ENCODE measurements at places on chromosomes 3 and 15. TPM values are rescaled to one million over a fixed set of nuclear protein-coding genes. Genes with fewer than 3 reads are reported as not detected.

The NAA50 gene
- total RNA-seq = 153 TPM

The LRRC28 gene
- 16.7 TPM for total RNA-seq

GRCh38 chr3:5809586-5810246 lies 622.2 kb downstream of the EDEM1 start:
- no peak for DNase-seq
- H3K4me1 ChIP-seq = no peaks in the 10 kb centered on the region
- H3K27me3 ChIP-seq = no peaks in the 10 kb centered on the region

The LNP1 gene
- total RNA-seq = 2.6 TPM

- H3K27me3 ChIP-seq = no peaks in the 10 kb centered on the region
- H3K4me1 ChIP-seq = peaks cover 53% of the 10 kb centered on the region
- peaks cover 44% of the 10 kb centered on the region for H3K36me3 ChIP-seq
Observed at GRCh38 chr3:14123308-14124222, 1.1 kb downstream of the CHCHD4 start.

DNA sequence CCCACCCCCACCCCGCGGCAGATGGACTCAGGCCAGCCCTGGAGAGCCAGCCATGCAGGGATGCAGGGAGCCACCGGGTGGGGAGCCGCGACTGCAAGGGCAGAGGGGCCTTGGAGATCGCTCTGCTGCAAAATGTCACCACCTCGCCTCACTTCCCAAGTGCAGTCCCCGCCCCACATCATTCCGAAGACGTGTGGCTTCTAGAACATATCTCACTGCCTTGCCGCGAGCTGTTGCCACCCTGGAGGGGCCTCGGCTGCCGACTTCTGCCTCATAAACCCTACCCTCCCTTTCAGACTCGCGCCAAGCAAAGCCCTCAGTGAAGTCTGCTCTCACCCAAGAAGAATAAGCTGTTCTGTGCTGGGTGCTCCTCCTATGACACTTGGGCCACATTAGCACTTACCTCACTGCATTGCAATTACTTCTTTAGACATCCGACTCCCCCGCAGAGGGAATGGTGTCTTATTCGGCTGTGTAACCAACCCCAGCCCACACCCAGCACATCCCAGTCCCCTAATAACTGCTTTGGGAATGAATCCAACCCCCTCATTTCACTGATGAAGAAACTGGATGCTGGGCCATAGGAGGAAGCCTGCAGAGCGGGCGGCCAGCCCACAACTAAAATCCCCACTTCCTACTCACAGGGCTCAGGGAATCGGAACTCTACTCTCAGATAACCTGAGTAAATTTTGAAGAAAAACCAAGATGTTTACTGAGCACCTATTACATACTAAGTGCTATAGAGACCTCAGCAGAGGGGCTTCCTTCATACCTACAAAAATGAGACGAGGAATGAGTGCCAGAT lies 8.6 kb downstream of the TLE3 start:
- peaks cover 75% of the 10 kb centered on the region for H3K4me1 ChIP-seq
- no peak overlapping the region for H3K4me3 ChIP-seq
- H3K27me3 ChIP-seq = no peaks in the 10 kb centered on the region
- H3K36me3 ChIP-seq = peaks cover 94% of the 10 kb centered on the region
- H3K27ac ChIP-seq = no peak overlapping the region

Measured in activated CD4-positive, alpha-beta T cell treated with anti-CD3 and anti-CD28 coated beads, Interleukin-2, amount 10 ng/mL, durations not matched to agents 24 days and 14 days (primary cell).